GM04503 (cell line): ENCODE measurements at places on chromosomes 4 and X.

- DNase-seq: no peak
Observed at GRCh38 chr4:55103224-55103623, 22.2 kb downstream of the KDR start.

DNA sequence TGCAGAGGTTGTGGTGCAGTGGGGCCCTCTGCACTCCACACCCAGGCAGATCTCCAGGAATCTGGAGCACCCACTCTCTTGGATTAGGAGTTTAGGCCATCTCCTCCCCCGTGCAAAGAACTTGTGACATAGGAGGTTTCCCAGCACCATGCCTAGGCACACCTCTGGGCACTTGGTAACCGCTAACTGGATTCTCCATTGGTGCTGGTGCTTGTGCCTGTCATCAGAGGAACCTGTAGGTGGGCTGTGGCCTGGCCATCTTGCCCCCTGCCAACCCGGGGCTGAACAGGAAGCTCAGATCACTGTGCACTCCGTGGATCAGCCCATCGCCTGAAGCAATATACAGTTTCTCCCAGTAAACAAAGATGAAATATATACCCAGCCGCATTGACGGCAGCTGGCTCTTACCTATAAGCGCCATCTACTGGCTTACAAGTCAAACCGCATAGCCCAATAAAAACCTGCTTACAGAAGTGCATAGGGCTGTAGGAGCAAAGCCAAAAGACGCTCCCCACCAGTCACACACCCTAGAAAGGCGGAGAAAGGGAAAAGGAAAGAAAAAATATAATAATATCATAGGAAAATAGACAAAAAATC is 19.1 kb upstream of the TEX13B start:
- no peak for DNase-seq

DNA sequence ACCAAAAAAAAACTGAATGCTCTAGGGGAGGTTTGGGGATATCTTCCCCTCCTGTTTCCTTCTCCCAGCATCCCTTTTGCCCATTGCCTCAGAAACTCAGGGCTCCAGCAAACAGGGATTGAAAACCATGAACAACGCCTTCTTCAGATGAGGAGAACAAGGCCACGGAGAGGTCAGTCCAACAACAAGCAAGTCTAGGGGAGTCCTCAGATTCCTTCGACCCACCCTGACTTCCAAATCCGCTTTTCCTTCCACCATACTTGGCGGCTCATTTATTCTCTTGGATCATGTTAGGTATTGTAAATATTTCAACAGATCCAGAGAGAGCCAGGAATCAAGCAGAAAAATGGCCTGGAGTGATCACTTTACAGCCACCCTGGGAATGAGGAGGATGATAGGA is 21.9 kb downstream of the REELD1 start:
- DNase-seq: no peak

DNA sequence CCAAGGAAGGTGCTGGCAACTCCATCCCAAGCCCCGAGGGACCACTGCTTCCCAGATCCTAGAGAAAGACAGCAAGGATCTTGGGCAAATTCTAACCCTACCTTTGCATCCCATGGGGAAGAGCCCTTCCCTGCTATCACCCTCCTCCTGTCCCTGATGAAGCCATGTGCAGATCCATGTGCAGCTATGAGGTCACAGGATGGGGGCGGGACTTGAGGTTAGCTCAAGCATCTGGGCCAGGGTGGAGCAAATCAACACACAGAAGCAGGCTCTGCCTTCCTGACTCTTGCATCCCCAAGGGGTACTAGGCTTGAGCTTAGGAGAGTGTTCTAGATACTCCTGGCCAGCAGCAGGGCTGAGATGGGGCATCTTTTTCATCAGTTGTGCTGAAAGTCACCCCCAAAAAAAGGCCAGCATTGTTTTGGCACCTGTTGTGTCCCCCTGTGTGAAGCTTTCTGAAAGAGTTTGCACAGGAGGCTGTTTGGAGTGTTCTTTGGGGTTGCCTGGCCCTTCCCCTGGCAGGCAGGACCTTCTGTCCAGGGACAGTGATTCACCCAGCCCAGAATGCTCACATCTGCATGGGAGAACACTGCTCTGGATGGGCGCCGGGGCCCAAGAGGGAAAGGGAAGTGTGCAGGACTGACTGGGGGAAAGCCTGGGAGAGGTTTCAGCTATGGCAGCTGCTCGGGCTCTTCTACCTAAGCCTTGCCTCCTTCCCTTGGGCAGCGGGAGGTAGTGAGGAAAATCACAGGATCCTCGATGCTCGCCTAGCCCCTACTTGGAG is 50.8 kb downstream of the PRPS1 start:
- DNase-seq: no peak

- DNase-seq: peak; percentile 99
Observed at GRCh38 chr4:7828011-7828720, 111.5 kb downstream of the AFAP1 start.

DNA sequence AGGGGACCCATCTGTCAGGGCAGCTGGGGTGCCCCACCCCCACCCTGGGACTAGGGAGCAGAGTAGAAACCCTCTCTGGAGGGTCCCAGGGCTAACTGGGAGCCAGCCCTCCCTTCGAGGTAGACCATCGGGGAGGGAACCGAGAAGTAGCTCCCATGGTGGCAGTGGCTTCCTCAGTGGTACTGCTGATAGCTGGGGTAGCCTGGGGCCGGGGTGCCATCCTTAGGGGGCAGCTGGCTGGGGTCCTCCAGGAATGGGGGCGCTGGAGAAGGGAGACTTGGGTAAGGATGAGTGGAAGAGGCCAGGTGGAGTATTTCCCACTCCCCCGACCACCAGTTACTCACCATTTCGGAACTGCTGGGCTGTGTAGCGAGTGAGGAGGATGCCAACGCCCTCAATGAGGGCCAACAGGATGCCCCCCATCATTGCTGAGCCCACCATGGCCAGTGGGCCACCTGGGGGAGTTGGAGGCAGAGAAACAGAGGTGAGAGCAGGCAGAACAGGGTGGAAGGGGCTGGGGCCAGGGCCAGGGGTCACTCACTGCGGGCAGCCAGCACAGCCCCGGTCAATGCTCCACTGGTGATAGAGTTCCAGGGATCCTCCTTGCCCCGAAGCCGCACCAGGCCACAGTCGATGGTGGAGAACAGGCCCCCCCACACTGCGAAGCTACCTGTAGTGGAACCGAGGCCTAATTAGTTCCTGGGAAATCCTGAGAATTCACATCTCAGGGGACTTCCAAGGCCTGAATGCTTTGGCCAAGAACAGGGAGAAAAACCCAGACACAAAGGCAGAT is 3.8 kb downstream of the TIMM17B start:
- no peak for DNase-seq

GRCh38 chr4:172721659-172722058 is 447.0 kb upstream of the GALNT7 start:
- DNase-seq: no peak

GRCh38 chr4:106854569-106855351 is 181.4 kb downstream of the DKK2 start:
- DNase-seq: peak; percentile 10
